ENCODE measurements at places on chromosomes 13 and 19.
A peak's percentile ranks its signal among the peaks of the same experiment; 100 is the strongest.

DNA sequence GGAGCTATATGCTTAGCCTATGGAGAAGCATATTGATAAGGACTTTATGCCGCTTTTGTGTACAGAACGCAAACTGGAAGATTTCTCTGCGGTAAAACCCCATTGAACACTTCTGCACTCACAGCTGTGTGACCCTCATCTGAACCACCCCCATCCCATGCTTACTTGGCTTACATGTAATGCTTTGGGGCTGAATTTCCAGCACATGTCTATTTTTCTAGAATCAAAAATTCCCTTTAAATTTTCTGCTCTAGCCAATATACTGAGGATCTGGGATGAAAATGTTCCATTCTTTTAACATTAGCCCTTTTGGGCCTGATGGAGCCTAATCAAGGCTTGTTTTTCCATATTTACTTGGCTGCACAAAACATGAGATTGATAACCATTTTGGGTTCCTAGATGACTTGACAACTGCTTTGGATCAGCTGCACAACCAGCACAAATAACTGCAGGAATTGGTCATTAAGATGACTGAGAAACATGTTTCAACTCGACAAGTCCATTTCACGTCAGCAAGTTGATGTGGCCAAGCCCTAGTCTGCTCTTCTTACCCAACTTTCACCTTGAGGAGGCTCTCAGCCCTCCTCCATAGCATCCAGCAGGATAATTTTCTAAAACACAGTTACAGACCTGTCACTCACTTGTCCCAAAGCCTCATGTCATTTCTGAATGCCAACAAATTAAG, 52.4 kb downstream of the TNFSF11 start:
- DNase-seq: no peak

- DNase-seq: no peak
Observed at GRCh38 chr13:74479124-74479523, 344.9 kb upstream of the KLF12 start.

DNA sequence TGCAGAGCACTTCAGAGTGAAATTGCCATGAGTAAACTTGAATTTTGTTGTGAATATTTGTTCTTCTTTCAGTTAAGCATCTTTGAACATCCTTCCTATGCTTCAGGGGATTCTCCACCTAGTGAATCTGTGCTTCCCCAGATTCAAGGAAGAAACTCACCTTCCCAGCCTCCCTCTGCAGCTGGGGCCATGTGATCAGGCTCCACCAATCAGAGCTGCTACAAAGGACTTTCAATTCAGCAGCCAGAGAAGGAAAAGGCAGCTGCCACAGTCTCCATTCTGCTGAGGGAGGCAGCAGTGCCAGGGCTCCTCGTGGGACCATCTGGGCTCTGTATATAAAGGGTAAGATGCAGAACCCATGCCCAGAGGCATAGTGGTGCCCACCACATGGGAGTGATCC, 89.7 kb upstream of the SIAH3 start:
- DNase-seq: no peak

GRCh38 chr13:71862459-71862943, 4.5 kb downstream of the DACH1 start:
- DNase-seq: no peak

GRCh38 chr13:42631181-42631580, 57.2 kb downstream of the TNFSF11 start:
- no peak for DNase-seq

- DNase-seq: no peak
Observed at GRCh38 chr13:24050796-24051715, 109.5 kb upstream of the SPATA13 start.

- DNase-seq: peak; percentile 86
Observed at GRCh38 chr13:44918326-44919103, 70.8 kb downstream of the NUFIP1 start.

DNA sequence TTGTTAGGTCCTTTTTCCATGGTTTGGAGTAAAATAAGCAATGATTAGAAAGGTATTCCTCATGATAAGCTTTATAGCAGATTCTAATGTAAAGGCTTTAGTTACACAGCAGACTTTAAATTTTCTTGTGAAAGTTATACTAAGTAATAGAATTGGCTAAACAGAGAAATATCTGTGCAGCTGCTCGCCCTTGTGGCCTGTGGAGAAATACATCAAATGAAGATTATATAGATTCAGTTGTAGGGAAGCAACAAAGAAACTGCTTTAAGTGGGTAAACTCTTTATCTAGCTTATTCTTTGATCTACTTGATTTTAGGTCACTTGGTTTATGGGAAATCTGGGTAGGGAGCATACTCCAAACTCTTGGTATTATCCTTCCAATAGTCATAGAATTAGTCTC, 1269.7 kb upstream of the SPRY2 start:
- DNase-seq: no peak

DNA sequence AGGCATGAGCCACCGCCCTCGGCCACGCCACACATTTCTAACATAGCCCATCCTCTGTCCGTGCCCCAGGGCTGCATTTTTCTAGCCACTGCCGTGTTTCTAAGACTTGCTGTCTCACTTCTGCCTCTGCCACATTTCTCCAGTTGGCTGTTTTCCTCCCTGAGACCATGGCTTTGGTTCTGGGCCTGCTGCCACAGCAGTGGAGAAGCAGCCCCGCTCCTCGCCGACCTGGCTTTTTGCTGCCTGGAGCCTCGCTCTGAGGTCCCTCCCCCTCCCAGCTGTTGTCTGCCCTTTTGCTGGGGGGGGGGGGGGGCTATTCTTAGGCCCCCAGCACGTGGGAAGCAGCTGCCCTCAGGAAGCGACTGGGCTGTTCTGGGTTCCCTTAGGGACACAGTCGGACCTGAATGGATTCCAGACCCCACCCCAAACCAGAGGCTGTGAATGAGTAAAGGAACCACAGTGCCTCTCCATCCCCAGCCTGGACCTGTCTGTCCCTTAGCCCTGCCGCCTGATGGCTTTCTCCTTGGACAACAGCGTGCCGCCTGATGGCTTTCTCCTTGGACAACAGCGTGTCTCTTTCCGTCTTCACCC, 3.3 kb downstream of the GYS1 start:
- no peak for DNase-seq

DNA sequence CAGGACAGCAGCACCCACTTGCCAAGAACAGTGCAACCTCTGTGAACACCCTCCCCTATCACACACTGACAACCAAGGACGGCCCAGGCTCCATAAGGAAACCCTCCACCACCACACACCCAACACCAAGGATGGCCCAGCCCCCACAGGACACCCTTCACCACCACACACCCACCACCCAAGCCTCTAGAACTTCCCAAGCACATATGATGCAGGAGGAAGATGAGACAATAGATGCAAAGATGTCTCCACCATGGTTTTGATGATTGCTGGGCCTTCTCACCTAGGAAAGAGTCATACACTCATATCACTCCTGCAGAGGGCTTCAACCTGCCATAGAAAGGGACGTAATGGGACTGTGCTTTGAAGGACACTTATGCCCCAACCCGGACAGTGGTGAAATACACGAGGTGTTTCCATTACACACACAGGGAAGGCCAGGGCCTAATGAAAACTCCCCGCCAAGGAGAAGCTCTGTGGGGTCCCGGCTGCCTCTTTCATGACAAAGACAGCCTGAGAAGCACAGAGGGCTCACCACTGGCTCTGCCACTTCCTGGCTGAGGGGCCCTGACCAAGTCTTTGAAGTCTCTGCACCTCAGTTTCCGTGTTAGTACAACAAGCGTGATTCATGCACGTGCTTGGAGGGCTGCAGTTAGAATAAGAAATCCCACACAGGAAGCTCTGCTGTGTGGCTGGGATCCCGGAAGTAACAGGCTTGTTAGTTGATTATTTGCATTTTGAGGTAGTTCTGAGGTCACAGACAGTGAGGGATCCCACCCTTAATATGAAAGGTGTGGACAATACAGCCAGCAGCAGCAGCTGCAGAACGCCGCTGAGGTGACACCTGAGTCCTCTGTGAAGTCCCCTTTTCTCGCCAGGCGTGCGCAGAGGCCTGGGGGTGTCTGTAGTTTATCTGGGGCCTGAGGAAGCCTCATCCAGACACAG, 61.9 kb upstream of the ATP12A start:
- DNase-seq: peak; percentile 73

- DNase-seq: no peak
Observed at GRCh38 chr13:28822801-28823200, 2.7 kb downstream of the MTUS2 start.

DNA sequence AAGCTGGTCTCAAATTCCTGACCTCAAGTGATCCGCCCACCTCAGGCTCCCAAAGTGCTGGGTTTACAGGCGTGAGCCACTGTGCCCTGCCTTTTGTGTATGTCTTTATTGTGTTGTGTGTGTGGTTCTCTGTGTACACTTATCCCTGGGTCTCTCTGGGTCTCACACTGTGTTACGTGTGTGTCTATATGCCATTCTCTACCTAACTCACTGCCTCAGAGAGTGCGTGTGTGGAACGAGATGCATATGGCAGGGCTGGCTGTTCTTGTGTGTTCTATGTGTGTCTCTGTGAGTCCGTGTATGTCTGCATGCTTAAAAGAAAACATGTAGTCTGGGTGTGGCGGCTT, 10.5 kb downstream of the FOXA3 start:
- no peak for DNase-seq

DNA sequence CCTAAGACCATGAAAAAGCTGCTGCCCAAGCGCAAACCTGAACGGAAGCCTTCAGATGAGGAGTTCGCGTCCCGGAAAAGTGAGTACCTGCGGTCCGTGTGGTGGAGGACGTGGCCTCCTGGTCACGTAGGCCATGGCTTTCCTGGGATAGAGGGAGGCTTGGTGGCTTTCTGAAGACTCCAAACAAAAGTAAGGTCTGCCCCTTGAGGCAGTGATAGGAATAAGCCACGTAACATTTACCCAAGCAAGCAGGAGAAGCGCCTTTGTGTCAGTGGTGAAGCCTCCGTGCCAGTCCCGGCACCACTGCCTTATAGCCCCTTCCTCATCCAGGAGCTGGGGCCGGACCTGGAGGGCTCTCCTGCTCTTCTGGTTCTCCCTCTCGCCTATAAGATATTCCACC, 34.3 kb upstream of the TEX29 start:
- DNase-seq: no peak

DNA sequence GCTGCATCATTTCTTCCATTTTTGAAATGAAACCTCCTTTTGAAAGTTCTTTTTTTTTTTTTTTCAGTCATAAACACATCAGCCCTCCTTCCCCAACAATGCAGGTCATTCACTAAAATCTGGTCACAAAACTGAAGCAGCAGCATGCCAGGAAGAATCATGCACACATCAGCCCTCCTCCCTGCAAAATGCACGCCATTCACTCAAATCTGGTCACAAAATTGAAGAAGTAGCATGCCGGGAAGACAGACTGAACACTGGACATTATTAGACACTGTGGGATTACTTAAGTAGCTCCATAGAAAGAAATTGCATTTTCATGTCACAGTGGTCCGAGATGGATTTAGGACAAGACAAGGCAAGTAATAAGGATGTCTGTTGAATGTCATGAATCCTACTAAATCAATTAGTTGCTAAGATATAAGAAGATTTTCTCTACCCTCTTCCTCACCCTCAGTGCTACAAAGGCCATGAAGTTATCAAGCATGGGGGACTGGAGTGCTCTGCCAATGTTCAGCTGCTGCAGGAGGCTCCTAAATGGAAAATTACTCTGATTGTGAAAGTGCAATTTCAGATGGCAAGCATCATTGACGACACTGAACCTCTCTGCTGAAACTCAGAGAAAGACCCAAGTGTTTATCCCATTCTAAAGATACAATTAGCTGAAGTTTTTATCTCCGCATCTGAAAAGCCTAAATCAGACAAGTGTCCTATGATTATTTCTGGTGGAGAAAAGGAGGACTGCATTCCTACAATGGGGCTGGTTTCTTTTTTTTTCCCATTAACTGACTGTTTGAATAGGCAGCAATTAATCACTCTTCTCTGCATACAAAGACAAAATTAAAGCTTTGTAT, 913.2 kb downstream of the DIAPH3 start:
- no peak for DNase-seq

DNA sequence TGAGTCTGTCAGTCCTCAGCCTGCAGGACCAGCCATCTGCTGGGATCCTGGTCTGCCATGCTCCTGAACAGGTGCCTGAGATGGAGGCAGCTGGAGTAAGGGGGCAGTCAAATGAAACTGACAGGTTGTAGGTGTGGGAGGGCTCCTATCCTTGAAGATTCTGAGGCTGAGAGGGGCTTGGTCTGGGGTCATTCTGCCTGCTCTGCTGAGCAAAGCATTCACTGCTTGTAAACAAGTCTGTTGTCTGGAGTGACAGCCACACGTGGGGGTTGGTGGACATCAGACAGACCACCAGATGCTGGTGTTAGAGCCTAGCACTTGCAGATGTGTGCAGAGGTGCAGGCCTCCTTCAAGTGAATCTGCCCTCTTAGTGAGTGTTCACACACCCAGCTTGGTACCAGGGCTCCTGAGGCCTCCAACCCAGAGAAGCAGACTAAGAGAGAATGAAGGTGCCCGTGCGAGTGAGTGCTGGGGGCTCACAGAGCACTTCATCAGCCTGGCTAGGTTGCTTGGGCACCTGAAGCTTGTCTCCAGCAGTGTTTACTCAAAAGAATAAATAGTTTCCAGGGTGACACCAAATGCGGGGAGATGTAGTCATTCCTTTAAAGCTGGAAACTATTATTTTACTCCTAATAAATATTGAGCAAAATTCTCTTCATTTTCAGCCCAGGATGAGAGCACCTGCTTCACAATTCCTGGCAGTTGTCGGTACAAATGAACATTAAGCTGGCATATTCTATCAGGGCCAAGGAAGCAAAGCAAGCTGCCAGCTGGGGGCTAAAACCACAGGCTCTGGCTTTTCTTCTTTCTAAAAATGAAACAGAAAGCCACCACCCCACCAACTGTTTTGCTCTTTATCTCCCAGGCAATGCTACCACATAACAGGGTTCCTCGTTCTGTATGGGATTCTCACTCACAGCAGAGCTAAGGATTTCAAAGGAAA, 82.3 kb downstream of the RNASEH2B start:
- DNase-seq: no peak
